ENCODE measurements at places on chromosomes 16 and 17. TPM values are rescaled to one million over a fixed set of nuclear protein-coding genes. Genes with fewer than 3 reads are reported as not detected.

The DHRS7C gene
- total RNA-seq: not detected

DNA sequence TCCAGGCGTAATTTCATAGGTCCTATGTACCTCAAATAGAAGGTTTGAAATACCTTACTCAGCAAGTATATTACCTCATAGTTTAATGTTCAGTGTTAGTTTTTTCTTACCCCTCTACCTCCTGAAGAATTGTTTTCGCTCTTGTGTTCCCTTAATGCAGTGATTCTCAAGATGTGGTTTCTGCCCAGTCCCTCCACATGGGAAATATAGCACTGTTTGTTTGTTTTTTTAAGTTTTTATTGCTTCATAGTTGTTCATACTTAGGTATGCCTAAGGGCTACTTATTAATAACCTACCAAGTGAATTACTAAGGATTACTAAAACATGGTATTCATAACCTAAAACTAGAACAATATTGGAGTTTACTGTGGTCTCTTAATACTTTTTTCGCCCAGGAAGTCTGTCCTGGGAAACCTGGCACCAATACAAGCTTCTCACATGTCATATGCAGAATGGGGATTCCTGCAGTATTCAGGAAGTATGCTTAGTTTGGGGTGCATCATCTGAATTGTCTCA lies 5.0 kb downstream of the RSPRY1 start:
- no peak for DNase-seq

The CCL3 gene
- total RNA-seq: 11.0 TPM

- DNase-seq: no peak
These were observed 15.9 kb upstream of the FBXO47 start for GRCh38 chr17:38982858-38983746.

The EFNB3 gene
- 4.3 TPM for total RNA-seq

The HLF gene
- 14.9 TPM for total RNA-seq

DNA sequence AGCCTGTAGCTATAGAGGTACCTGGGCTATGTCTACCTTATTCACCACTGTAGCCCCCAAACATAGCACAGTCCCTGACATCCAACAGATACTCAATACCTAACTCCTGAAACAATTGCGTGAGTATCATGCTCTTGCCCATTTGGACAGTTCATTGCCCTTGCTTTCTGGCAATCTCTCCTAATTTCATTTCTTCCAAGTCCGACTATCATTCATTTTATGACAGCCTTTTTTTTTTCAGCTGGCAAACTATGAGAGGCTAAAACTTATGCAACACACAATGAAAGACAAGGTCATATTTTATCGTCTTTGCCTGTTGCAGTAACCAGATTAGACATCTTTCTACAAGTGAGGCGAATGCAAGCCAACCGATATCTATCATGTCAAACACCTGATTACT lies 169.2 kb downstream of the RBFOX1 start:
- DNase-seq: no peak

The NACA2 gene
- not detected for total RNA-seq

The KLHL10 gene
- not detected for total RNA-seq

DNA sequence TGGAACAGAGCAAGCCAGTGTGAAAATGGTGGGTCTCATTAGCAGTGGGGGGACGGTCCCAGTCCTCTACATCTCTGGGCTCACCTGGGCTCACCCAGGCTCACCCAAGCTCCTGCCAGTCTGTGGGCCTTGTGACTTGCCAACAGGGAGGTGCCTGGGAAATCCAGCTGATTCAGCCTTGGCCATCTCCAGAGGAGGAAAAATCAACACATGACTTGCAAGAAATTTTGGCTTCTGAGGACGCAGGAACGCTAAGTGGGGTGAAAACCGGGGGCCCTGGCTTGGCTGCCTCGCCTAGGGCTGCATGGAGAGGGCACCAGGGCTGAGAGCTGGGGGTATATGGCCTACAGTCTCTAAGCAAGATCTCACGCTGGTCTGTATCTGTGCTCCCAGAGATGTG lies 47.7 kb downstream of the VAC14 start:
- DNase-seq: no peak

GRCh38 chr16:73074382-73074781 lies 26.5 kb upstream of the ZFHX3 start:
- DNase-seq: no peak

DNA sequence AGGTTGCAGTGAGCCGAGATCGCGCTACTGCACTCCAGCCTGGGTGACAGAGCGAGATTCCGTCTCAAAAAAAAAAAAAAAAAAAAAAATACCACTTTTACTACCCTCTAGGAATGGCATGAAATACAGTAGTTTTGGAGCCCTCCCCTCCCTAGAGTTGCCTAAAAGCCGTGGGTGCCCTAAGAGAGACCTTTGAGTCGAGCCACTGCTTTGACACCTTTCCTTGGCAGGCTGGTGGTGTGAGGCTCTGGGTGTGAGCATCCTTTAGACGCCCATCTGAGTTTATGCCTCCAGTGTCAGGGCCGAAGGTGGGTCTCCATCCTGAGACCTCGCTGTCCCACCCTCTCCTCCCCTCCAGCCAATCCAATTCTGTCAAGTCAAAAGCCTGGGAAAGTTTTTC lies 46.2 kb downstream of the RAP1GAP2 start:
- DNase-seq: no peak

GRCh38 chr16:12545792-12546342 lies 257.8 kb downstream of the CPPED1 start:
- no peak for DNase-seq

The ATAD5 gene
- total RNA-seq: 2.5 TPM

DNA sequence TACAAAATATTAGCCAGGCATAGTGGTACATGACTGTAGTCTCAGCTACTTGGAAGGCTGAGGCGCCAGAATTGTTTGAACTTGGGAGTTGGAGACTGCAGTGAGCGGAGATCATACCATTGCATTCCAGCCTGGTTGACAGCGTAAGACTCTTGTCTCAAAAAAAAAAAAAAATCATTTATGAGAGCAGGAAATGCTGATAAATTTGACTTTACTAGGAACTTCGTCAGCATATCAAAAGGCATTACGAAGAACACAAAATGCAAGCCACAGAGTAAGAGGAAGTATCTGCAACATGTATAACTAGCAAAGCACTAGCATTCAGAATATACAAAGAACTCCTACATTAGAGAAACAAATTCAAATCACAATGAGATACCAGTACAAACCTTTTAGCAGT lies 279.3 kb downstream of the ZFHX3 start:
- DNase-seq: no peak

All from omental fat pad (tissue), 4 donors.